ENCODE measurements at places on chromosomes 6 and 20. TPM values are rescaled to one million over a fixed set of nuclear protein-coding genes. Genes with fewer than 3 reads are reported as not detected.

DNA sequence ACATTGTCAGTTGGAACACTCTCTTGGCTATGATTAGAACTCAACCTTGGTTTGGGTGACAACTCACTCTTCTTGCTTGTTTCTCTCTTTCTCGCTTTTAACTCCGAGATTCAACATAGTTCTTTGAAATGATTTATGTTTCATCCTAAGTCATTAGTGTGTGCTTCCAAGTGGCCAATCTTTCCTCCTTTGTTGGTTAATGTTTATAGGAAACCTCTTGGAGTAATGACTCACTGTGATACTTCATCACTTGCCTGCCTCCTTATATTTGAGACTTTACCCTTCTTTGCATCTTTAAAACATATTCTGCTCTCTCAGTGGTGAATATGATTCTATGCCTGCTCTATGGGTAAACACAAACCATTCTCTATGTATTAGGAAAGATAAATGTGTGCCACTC is 279.7 kb upstream of the FLRT3 start:
- H3K36me3 ChIP-seq, result no peaks in the 10 kb centered on the region
- H3K4me1 ChIP-seq, result no peaks in the 10 kb centered on the region
- no peak overlapping the region for H3K27ac ChIP-seq
- no peaks in the 10 kb centered on the region for H3K27me3 ChIP-seq

DNA sequence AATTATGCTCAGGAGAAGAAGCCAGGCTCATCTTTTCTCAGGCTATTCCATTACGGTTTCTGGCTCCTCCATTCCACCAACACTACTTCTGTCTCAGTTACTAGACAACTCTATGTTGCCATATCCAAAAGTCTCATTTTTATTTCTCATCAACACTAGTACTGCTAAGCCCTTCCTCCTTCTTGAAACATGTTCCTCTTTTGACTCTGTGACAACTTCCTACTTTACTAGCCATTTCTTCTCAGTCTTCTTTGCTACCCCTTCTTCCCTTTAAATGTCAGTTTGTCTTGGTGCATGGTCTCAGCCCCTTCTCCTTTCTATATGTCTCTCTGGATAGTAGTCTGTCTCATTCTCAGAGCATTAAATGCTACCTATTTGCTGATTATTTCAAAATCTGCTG is 7.1 kb upstream of the ADGRG6 start:
- DNase-seq, result no peak
- H3K27ac ChIP-seq, result no peak overlapping the region
- no peaks in the 10 kb centered on the region for H3K27me3 ChIP-seq
- no peaks in the 10 kb centered on the region for H3K4me1 ChIP-seq

The ZBTB2 gene
- 2.4 TPM for total RNA-seq

DNA sequence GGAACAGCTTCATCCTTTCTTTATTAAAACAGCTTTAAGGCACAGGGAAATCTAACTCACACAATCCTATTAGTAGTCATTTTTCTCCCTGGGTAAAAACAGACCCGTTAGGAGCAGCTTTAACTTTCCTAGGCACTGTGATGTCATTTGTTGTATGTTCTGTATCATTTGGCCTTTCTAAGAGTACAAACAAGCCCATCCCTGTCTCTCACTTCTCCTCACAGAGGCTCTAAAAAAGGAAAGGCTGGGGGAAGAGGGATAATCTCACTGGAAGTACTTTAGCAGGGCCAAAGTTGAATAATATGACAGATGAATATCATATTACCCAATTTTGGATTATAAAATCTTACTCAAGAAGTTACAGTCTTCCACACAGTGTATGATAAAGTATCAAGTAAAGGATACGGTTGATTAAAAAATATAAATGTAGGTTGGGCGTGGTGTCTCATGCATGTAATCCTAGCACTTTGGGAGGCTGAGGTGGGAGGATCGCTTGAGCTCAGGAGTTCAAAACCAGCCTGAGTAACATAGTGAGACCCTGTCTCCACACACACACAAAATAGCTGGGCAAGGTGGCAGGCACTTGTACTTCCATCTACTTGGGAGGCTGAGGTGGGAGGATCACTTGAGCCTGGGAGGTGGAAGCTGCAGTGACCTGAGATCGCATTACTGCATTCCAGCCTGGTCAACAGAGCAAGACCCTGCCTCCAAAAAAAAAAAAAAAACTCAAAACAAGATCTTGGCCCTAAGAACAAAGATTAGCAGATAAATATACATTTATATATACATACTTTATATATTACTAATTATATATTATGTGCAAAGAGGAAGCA is 7.9 kb downstream of the NUDT3 start:
- no peaks in the 10 kb centered on the region for H3K36me3 ChIP-seq
- H3K27me3 ChIP-seq, result no peaks in the 10 kb centered on the region
- H3K27ac ChIP-seq, result peak overlapping the region; percentile 32

- H3K36me3 ChIP-seq, result no peaks in the 10 kb centered on the region
- peak overlapping the region; percentile 93 for H3K27ac ChIP-seq
- peaks cover 43% of the 10 kb centered on the region for H3K4me1 ChIP-seq
- H3K4me3 ChIP-seq, result no peak overlapping the region
Observed at GRCh38 chr20:31602779-31603441, 2.2 kb upstream of the ID1 start.

DNA sequence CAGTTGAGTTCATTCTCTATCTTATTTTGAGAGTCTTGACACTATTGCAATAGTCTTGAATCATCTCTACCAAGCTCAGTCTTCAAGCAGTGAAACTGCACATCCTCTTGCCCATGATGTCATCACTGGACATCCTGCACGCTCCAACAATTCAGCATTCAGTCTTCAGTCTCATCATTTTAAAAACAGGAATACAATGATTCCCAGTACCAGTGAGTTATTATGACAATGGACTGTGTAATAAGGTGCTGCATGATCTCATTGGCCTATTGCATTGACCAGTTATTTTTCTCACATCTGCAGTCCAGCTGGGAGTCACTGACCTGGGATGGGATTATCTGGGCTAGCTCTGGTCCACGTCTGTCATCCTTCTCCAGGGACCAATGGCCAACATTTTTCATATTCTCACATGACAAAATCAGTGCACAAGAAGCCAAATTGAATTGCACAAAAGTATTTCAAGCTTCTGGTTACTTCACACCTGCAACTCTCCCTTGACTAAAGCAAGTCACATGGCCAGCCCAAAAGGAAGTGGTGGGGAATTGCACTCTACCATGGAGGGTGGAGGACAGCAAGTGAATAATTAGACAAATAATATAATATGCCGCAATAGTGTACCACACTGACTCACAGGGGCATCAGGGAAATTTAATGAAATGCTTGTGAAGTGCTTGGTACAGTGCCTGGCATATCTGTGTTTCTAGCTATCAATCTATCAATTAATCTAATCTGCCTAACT is 6.4 kb upstream of the CST2 start:
- no peak overlapping the region for H3K4me3 ChIP-seq
- H3K27ac ChIP-seq, result no peak overlapping the region
- DNase-seq, result no peak
- H3K27me3 ChIP-seq, result no peaks in the 10 kb centered on the region

GRCh38 chr6:106825156-106825555 is 149.4 kb downstream of the CD24 start:
- no peak for DNase-seq
- no peaks in the 10 kb centered on the region for H3K4me1 ChIP-seq
- H3K36me3 ChIP-seq, result no peaks in the 10 kb centered on the region
- H3K4me3 ChIP-seq, result no peak overlapping the region

DNA sequence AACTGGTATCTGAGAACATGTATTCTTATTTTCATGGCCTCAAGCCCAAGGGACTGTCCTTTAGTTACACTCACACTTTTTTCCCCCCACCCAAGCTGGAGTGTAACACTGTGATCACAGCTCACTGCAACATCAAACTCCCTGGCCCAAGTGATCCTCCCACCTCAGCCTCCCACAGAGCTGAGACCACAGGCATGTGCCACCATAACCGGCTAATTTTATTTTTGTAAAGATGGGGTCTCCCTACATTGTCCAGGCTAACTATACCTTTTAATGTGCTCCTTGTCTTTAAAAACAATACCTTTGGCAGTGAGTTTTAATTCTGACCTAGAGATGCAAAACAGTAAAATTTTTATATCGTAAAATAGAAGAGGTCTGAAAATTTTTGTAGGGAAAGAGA is 48.2 kb upstream of the FAM83C start:
- H3K27ac ChIP-seq, result peak overlapping the region; percentile 33
- no peak for DNase-seq
- H3K27me3 ChIP-seq, result no peaks in the 10 kb centered on the region
- no peak overlapping the region for H3K4me3 ChIP-seq
- peaks cover 23% of the 10 kb centered on the region for H3K4me1 ChIP-seq
- H3K36me3 ChIP-seq, result peaks cover under 1% of the 10 kb centered on the region

The DDO gene
- total RNA-seq, result not detected

The TMEM151B gene
- 3.0 TPM for total RNA-seq

The MAPK13 gene
- 200 TPM for total RNA-seq

DNA sequence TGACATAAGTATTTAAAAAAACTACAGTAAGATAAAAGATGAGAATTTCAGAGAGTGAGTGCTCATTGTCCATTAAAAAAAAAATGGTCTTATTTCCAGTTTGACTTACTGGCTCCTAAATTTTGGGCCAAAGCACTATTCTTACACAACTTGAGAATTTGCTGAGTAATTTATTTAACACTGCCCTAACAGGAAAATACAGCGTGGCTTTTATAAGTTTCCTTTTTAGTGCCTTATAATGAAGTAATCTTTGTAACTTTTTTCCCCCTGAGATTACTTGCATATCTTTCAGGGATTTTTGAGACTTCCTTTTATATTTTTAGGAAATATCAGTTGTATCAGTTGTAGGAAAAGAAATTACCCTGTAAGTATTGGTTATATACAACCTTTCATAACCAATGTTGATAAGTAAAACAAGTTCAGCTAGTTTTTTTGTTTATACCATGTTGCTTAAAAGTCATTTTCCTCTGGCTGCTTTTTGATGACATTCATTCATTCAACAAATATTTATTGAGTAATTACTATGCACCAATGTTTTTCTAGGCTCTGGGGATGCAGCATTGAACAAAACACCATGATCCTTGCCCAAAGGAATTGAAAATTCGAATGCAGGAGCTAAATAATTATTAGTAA is 106.4 kb upstream of the SGK1 start:
- no peaks in the 10 kb centered on the region for H3K36me3 ChIP-seq
- no peak for DNase-seq
- H3K27me3 ChIP-seq, result no peaks in the 10 kb centered on the region
- H3K4me1 ChIP-seq, result no peaks in the 10 kb centered on the region
- H3K4me3 ChIP-seq, result no peak overlapping the region

DNA sequence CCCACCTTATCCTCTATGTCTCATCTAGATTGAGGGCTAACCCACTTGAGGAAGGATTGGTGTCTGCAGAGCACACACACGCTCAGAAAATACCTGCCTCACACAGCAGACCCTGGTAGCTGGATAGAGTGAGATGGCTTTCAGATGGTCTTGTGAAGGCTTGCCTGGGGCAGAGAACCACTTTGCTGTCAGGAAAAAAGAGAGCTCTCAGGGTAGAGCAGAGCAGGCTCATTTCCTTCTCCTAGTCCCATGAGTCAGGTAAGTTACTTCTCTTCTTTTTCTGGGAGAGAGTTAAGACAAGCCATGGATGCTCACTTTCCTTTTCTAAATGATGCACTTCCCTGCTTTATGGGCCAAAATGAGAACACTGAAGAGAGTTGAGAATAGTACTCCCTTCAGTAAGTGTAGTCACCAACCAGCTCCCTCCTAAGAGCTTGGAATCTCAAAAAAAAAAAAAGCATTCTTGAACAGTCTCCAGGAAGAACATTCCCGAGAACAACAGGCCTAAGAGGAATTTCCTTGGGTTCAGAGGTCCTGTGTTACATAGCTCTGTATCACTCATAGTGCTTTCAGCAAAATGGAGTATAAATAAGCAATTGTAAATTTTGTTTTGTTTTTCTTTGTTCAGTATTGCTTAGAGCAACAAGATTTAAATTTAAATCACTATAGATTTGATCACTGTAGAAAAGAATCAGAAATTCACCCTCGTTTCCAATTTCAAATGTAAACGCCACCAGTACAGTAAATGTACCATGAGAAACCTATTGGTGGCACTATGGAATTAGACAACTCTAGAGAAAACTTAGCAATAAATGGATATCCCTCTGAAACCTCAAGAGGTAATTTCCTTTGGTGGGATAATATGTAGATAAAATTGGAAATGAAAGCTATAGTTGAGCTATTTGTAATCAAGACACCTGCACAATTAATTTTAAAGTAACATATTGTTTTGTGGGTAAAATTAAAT is 530.3 kb downstream of the RFPL4B start:
- no peaks in the 10 kb centered on the region for H3K27me3 ChIP-seq
- H3K4me3 ChIP-seq, result no peak overlapping the region
- no peaks in the 10 kb centered on the region for H3K4me1 ChIP-seq
- no peak for DNase-seq
- H3K27ac ChIP-seq, result no peak overlapping the region
- no peaks in the 10 kb centered on the region for H3K36me3 ChIP-seq

GRCh38 chr6:11712760-11713159 is 65.8 kb downstream of the ADTRP start:
- peak; percentile 18 for DNase-seq
- no peak overlapping the region for H3K27ac ChIP-seq
- peaks cover 9% of the 10 kb centered on the region for H3K4me1 ChIP-seq
- H3K27me3 ChIP-seq, result no peaks in the 10 kb centered on the region

The FOXC1 gene
- 0.96 TPM for total RNA-seq

The CLDN20 gene
- not detected for total RNA-seq

The TMC2 gene
- total RNA-seq, result not detected

DNA sequence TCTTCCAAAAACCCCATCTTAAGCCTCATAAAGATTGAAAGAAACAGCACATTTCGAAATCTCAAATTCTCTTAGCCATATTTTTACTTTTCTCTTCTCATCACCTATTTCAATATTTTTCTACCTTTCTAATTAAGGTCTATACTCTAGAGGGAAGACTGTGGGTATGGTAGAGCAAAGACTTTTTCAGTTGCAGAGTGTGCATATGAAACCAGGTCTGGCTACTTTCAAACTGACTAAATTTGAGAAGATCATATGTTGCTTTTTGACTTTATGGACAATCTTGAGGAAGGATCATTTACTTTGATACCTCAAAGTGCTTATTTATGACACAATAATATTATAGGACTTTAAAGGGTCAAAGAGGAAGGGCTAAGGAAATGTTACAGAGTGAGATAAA is 20.7 kb downstream of the FILIP1 start:
- no peak overlapping the region for H3K4me3 ChIP-seq
- no peaks in the 10 kb centered on the region for H3K27me3 ChIP-seq
- H3K4me1 ChIP-seq, result no peaks in the 10 kb centered on the region
- DNase-seq, result no peak

Data from transverse colon (tissue), 4 donors.